Amniotic epithelial cell (primary cell): ENCODE measurements at places on chromosomes 7 and 10.
A peak's percentile ranks its signal among the peaks of the same experiment; 100 is the strongest.

DNA sequence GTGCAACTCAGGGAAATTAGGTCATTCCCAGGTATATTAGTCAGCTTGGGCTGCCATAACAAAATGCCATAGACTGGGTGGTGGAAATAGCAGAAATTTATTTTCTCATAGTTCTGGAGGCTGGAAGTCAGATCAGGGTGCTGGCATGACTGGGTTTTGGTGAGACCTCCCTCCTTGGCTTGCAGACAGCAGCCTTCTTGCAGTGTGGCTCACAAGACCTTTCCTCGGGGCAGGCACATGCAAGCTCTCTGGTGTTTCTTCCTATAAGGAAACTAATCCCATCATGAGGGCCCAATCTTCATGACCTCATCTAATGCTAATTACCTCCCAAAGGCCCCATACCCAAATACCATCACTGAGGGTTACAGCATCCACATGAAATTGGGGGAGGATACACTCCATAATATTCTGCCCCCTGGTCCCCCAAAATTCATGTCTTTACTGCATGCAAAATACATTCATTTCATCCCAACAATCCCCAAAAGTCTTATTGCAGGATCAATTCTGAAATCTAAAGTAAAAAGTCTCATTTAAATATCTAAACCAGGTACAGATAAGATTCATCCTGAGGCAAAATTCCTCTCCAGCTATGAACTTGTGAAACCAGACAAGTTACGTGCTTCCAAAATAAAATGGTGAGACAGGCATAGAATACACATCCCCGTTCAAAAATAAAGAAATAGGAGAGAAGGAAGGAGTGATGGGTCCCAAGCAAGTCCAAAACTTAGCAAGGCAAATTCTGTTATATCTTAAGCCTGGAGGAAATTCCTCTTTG lies 17.4 kb upstream of the CBLL1 start:
- no peak for DNase-seq

DNA sequence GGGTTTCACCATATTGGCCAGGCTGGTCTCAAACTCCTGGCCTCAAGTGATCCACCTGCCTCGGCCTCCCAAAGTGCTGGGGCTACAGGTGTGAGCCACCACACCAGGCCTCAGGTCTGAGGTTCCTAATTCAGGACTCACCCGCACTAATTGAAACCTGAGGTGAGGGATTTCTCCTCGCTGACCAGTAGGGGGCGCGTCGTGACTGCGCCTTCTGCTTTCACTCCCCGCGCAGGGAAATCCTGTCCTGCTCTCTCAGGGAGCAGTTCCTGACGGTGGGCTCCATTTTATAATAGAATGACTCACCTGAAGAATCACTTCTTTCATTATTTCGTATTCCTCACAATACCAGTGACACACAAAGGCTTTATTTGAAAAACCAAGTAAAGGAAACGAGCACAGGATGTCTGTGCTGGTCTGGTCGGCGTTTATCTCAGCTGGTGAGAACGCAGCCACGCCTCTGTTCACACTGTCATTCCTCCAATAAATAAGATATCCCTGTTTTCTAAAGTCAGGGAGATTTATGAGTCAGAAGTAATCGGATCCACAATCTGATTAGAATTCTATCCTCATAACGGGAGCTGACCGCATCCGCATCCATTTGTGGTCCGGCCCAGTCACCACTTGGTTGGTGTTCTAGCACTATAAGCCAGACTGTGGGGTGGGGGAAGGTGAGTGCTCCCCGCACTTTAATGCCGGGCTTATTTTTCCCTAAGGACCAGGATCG lies 35.4 kb downstream of the BAG3 start:
- DNase-seq, result peak; percentile 89

- DNase-seq, result no peak
These were observed 75.7 kb downstream of the COBL start for GRCh38 chr7:51240868-51241267.

GRCh38 chr7:7671361-7671760 lies 30.8 kb downstream of the UMAD1 start:
- DNase-seq, result no peak

DNA sequence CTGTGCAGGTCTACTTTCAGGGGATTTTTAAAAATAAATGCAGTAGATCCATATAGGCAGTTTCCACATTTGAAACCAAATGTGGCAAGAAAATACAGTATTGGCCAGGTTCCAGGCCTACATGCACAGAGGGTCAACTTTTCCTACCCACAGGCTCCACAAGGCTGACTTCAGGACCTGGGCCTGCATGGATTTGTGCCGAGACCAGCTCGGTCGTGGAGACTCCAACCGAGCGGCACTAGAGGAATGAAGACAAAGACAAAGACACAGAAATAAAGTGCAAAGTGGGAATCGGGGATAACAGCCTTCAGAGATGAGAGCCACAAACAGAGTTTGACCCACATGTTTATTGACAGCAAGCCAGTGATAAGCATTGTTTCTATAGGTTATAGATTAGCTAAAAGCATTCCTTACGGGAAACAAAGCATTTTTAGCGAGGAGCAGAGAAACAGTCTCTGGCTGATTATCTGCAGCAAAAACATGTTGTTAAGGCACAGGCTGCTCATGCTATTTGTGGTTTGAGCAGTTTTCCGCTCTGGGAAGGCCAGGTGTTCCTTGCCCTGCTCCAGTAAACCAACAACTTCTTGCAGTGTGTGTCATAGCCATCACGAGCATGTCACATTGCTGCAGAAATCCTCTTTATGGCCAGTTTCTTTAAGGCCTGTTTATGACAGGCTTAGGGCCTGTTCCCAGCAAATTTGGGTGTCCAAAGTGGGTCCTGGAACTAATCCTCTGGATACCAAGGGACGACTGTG lies 52.6 kb downstream of the ZNF37A start:
- no peak for DNase-seq

DNA sequence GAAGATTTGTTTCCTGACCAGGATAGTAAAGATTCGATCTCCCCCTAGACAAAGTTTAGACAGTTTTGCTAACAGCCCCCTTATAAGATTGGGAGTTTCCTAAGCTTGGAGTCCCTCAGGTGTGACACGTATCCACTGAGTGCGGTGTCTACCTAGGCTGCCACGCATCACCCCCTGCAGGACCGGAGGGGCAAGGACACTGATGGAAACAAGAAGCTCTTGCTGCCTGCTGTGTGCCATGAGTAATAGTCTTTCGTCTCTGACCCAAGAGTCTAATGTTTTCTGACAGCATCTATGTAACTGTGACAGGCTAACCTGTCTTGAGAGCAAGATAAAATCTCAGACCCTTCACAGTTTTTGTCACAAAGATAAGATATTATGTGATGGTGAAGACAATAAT lies 173.5 kb downstream of the SEMA3E start:
- DNase-seq, result no peak

DNA sequence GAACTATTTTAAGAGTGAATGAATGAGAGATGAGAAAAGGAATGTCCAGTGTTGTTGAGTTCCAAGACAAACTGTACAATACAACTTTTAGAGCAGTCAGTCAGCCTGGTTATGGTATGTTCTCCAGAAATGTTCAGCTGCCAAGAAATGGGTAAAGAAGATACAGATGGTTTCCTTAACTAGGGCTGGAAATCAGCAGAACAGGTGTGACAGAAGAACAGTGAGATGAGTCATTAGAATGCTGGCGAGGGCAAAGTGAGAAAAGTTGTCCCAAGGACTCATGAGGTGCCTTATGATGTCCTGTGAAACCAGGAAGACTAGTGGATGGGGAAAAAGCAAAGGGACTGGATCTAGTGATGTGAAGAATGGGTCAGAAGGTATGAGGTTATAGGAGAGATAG lies 20.8 kb upstream of the SEPTIN7 start:
- peak; percentile 32 for DNase-seq

- no peak for DNase-seq
These were observed 33.3 kb downstream of the PKD1L1 start for GRCh38 chr7:47914717-47915615.

- DNase-seq, result no peak
These were observed 84.5 kb downstream of the RNF32 start for GRCh38 chr7:156725073-156725472.

GRCh38 chr7:95951531-95951930 lies 179.2 kb downstream of the DYNC1I1 start:
- no peak for DNase-seq

DNA sequence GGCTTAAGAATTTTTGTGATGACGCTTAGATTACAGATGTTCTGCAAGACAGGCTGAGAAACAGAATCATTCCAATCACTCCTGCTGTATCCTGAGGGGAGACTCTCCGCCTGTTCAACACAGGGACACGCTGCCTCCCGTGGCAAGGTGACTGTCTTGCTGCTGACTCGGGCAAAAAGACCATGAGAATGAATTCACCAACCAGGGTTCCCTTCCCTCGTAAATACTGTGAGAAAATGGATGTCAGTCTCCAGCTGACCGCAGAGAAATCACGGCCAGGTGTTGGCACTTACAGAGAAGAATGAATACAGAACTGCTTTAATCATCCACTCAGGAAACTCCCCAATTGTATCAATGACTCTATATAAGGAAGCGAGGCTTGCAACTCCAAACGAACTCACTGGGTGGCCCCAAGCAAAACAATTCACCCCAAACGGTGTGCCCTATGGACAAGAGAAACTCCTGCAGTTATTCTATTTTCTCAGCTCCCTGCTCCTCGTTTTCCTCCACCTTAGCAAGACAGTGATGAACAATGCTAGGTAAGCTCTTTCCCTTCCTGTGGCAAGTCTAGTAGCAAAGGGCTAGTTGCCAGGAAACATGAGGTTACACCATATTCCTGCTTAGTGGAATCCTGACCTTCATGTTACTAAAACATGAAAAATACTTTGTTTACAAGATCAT lies 22.8 kb downstream of the GNA12 start:
- peak; percentile 93 for DNase-seq

- DNase-seq, result no peak
These were observed 49.0 kb downstream of the SCIN start for GRCh38 chr7:12619461-12620069.

DNA sequence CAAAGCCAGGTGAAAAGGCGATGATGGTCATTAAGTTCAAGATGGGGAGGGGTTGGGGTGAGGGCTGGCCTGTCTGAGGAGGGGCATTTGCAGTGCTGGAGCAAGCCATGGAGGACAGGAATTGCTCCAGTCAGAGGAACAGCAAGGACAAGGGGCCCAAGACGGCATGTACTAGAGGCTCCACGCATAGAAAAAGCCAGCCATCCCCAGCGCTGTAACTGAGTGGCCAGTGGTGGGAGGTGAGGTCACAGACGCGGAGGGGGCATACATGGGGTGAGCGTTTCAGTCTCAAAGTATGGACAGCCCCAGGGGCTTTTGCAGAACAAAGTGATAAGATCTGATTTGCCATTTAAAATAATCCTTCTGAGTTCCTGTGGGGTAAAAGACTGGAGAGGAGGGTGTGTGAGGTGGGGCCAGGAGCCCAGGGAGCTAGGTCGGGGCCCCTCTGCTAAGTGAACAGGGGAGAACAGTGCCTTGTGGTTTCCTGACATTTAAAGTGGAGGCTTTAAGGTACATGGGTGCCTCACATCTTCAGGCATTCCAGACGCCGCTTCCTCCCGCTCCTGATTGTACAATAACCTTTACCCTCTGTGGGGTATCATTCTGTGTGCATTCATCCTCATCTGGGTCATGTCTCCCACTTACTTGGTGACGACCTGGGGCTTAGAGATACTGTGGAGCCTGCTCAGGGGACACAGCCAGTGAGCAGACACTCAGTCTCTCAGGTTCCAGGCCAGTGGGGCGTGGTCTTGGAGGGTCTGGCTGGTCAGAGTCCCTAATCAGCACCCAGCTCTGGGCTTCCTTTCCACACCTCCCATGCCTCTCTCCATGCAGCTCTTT lies 105.6 kb upstream of the GPR26 start:
- DNase-seq, result no peak

DNA sequence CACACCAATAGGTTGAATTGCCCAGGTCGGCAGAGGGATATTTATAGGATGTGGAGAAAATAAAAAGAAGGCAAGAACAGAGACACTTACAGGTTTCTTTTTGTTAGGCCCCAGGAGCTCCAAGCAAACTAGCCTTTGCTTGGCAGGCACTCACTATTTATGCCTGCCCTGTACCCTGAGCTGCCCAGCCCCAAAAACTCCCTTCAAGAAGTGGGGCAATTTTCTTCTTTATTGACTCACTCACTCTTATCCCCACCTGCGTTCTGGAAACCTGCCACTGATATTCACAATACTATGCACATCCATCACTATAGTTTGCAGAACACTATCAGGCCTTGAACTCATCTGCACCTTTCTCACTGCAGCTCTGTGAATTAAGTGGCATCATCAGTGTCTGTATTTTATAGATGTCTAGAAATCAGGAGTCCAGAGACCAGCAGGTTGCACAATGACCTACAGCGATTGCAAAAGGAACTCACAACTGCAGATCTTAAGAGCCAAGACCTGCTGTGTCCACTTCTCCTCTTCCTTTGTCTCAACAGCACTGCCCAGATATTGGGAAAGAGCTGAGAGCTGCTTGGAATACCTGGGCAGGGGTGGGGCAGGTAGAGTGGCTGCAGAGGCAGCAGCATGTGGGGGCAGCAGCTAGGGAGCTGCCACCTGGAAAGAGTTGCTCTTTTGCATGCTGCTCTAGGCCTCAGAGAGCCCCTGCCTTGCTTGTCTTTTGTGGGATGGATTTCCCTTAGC lies at the start of gene SFTPD:
Gene SFTPD, minus strand, starts transcription at position 130 of the 747 bp plus-strand sequence. CDS start 2,446 bp downstream, outside the sequence.
- peak; percentile 64 for DNase-seq

DNA sequence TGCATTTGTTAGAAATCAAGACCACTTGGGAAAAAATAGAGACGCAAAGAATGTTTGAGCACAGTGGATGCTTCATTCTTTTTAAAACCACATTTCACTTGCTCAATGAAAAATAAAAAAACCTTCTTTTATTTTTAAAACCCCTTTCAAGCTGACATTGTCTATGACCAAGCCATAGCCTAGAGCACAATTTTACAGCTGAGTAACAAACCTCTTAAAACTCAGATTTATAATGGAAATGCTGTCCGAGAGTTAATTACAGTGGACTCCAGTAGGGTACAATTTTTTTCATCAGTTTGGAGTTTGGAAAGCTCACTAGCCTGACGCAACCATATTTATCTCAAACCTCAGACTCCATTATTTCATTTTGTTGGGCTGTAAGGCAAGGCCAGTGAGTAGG lies 116.3 kb downstream of the RNLS start:
- no peak for DNase-seq

DNA sequence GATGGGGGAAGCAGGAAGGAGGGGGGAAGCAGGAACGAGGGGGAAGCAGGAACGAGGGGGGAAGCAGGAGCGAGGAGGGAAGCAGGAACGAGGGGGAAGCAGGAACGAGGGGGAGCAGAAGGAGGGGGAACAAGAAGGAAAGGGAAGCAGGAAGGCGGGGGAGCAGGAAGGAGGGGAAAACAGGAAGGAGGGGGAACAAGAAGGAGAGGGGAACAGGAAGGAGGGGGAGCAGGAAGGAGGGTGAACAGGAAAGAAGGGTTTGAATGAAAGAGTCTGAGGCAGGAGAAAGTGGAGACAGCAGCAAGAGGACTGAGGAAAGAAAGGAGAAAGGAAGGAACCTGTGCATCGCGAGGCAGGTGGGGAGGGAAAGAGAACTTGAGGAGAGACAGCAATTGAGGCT lies 256.6 kb downstream of the PTEN start:
- no peak for DNase-seq
